ENCODE measurements at places on chromosomes 3 and 15.
A peak's percentile ranks its signal among the peaks of the same experiment; 100 is the strongest.

DNA sequence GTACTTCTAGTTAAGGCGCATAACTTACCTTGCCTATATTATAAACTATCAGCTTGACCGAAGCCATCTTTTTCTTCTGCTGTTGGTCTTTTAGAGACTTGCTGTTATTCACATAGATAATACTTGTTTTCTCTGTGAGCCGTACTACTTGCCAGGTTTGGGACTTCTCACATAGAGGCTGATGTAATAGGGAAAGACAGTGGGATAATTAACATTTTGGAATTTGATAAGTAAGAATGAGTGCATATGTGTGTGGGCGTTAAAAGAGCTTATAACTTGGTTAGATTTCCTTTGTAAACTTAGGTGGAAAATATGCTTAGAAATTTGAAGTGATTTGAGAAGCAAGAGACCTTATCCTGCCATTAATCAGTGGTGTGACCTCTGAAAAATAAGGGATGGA is 47.8 kb downstream of the FNDC3B start:
- DNase-seq, result no peak

- no peak for DNase-seq
These were observed 10.8 kb downstream of the LYSMD4 start for GRCh38 chr15:99722406-99722805.

DNA sequence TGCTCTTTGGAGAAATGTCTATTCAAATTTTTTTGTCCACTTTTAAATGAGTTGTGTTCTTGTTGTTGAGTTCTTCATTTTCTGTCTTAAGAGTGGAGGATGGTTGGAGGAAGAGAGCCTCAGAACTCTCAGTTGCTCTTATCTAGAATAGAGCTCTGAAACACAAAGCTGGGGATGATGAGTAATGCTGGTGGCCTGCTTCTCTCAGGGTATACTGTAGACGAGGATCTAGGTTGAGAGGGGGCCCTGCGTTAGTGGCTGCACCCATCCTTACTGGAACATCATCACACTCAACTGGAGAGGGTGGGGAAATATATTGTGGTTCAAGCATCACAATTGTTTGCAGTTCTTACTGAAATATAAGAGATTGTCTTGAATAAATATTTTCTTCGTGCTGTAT is 1.8 kb downstream of the SPTSSB start:
- no peak for DNase-seq

DNA sequence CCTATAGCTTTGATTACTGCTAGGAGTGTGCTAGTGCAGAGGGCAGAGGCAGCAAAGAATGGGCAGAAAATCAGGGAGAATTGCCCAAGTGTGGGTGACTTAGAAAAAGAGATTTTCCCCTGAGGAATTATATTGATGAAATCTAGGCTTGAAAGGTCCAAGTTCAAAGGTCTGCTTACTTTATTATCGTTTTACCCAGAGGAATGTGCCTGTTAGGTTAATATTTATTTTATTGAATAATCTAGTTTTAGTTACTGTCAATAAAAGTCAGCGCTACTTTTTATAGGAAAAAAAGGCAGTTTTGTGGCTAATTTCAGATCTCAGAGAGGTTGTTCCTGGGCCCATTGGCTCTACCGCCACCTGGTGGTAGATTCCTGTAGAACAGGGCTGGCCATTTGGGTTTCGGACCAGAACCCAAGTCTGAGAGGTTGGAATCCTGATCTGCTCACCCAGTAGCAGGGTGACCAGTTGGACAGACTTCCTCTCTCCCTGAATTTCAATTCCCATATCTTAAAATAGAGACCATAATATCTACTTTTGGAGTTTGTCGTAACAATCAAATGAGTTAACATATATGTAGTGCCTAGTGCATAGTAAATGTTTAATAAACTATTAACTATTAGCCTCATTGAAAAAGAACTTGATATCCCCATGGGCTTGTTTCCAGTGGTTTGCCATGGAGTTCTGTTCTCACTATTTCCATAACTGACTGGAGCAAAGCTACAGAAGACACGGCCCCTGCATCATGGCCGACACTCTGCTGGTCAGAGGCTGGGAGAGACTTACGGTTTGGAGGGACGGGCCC is 62.7 kb upstream of the ZNF148 start:
- DNase-seq, result peak; percentile 63

DNA sequence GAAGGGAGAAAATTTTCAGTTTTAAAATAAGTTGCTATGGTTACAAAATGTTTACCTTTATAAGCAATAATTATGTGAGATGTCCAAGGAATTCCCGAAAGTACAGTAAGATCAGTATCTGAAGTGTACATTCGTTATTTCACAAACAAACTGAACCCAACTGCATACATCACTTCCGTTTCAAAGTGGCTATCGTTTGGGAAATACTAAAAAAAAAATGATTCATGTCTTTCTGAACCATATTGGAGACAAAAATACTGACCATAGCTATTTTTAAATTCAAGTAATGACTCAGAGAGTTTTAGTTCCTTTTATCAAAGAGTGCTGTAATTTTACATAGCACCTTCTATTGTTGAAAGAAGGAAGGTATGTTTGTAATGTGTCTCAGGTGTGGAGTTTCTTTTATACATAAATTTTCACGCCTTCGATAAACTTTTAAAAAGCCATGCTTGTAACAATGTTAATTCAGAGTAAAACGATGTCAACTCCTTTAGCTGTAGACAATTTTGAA is 8.0 kb upstream of the ANKRD28 start:
- peak; percentile 64 for DNase-seq

DNA sequence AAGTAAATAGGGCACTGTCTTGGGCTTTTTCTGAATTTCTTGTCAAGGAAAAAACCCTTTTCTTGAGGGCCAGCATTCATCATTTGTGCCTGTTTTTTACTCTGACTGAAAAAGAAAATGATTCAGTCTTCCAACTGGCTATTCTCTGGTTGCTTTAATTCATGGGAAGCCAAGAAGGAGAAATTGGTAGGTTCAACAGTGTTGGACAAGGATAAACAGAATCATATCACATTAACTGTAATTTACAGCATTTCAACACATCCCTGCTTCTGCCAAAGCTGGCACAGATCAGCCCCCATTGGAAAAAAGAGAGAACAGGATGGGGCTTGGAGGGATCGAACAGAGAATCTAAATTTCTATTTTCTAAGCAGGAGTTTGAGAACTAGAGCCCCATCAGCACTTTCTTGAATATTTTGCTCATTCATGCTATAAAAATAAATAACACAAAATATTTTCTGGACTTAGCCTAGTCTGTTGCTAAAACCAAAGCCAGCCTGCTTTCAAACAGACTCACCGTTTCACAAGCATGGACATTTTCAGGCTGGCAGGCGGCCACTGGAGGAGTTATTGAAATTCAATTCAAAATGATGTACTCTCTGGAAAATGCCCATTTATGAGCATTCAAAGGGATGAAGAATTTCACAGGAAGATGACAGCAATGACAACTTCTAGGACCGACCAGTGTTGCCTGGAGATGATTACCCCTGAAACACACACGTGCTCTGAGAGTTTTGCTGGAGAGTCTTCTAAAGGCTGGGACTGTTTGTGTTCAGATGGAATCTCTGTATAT is 181.2 kb downstream of the WNT5A start:
- no peak for DNase-seq

DNA sequence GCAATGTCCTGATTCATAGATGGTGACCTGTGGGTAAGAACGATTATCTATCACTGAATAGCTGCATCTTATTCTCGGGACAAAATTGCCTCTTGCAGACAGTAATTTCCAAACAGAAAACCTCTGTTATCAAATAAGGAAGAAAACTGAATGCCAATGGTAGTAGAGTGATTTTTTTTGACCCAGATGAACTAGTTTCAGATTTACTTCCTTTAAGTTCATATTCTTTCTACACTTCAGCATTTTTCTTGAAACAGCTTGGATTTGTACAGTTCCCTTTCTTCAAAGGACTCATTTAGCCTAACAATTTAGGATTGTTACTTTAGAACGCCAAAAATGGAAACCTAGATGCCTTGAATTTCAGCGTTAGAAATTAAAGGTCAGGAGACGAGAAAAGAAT is 14.6 kb downstream of the ETV5 start:
- DNase-seq, result no peak

GRCh38 chr3:121508389-121508788 is 37.4 kb downstream of the POLQ start:
- no peak for DNase-seq

GRCh38 chr3:20256144-20256543 is 70.1 kb upstream of the SGO1 start:
- DNase-seq, result no peak

DNA sequence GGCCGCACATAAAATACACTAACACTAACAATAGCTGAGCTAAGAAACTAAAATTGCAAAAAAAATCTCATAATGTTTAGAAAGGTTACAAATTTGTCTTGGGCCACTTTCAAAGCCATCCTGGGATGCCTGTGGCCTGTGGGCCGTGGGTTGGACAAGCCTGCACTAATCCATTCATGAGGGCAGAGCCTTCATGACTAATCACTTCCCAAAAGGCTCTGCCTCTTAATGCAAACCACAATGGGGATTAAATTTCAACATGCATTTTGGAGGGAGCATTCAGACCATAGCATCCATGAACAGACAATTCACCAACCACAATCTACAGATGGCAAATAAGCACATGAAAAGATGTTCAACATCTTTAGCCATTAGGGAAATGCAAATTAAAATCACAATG is 128.2 kb downstream of the SUCLG2 start:
- no peak for DNase-seq

DNA sequence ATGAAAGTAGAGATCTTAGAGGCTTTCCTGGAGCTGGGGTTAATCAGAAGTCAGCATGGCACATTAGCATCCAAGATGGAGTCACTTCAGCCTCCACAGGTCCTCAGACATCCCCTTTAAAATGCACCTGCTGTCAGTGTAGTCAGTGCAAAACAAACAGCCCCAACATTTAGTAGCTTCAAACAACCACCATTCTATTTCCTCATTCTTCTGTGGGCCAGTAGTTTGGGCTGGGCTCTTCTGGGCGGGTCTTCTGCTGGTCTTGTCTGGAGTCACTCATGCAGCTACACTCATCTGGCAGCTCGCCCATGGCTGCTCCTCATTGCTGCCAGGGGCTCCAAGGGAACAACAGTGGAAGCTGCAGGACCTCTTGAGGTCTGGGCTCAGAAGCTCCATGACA is 99.9 kb downstream of the TLE3 start:
- no peak for DNase-seq

DNA sequence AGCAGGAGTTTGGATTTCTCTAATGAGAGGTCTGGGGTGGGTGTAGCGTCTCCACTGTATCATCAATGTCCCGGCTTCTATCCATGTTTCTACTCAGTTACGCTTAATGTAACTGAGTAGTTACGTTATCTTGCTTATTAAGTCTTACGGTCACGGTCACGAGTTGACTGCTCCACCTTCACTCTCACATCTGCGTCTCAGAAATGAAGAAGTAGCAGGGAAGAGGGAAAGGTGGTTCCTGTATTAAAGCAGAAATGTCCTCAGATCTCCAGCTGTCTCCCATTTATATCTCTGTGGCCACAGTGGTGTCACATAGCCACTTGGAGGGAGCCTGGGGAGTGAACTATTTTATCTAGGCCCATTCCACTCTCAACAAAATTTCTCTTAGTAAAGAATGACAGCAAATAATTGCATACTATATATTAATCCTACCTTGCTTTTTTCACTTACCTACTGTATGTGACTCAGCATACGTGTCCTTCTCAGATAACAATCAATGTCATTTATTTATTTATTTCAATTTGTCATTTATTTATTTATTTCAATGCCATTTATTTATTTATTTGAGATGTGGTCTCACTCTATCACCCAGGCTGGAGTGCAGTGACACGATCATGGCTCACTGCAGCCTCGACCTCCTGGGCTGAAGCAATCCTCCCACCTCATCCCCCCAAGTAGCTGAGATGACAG is 39.7 kb upstream of the RNU6-1 start:
- no peak for DNase-seq

DNA sequence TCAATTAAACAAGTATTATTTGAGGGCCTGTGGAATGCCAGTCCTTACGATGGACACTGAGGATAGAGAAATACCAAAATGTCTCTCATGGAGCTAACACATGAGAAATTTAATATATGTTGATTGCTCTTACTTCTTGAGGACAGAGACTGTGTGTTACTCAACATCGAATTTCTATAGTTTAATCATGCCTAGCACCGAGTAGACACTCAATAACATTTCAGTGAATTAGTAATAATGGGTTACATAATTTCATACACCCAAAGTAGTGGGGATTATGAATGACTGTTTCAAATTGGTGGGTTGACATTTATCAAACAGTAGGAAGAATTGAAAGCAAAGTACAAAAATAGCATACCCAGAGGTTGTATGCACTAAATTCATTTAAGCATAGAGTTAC is 11.2 kb downstream of the FMN1 start:
- DNase-seq, result no peak

GRCh38 chr15:89514596-89515406 is 18.4 kb upstream of the RHCG start:
- no peak for DNase-seq

DNA sequence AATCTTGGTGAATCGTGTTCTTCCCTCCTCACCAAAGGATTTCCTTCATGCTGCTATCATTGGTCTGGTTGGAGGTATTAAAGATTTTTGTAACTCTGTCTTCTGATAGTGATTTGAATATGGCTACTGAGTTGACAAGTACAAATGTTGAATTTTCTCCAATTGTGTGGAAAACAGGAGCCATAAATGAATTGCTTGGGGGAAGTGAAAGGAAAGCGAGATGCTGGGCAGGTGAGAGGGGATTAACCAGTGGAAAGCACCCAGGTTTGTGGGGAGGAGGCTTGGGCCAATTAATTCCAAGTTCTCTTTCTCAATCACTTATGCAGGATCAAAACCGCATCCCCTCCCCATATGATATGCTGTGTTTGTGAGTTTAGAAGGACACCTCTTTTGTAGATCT is 372.5 kb downstream of the IL20RB start:
- DNase-seq, result no peak

DNA sequence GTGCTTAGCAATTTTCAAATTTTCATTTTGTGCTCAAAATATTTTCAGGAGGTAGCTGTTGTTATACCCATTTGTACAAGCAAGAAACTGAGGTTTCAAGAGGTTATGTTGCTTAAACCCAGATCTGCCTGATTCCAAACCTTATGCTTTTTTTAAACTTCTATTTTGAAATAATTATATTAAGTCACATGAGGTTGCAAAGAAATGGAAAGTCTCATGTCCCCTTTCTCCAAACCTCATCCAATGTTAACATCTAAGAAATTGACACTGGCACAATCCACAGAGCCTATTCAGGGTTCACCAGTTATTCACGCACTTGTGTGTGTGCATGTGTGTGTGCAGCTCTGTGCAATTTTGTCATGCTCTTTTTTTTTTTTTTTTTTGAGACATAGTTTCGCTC is 35.1 kb downstream of the B3GNT5 start:
- DNase-seq, result no peak

DNA sequence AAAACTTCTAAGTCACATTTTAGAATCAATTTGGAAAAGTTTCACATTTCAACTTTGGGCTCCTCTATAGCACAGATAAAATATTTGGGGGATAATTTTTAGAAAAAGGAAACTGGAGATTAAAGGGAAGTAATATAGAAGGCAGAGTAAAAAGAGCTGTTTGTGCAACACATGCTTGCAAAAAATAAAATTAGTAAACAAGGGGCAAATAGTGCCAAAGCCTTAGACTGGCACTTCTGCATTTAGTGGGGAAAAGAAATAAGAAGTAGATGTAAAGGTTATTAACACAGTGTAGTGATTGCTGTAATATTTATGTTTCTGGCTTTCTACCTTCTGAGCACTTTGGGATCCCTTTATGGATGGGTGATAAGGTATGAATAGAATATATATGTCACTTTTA is 246.6 kb downstream of the CBLB start:
- DNase-seq, result no peak
